ENCODE measurements at places on chromosomes 3 and 15. TPM values are rescaled to one million over a fixed set of nuclear protein-coding genes. Genes with fewer than 3 reads are reported as not detected.

CHRM5 gene
- not detected for total RNA-seq

DNA sequence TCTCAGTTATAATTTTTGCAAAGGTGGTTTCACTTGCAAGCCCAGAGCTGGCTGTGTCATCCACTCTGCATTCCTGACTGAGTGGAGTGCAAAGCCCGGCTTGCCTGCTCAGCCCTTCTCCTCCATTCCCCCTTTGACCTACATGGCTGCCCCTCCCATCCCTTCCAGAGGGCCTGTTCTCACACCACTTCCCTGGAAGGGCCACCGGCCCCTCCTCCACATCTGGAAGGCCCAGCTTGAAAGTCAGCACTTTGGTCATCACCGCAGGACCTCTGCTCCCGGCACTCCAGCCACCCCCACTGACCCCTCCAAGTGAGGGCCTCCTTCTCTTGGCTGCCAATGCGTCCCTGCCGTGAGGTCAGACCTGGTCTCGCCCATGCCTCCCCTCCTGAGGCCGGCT, 74.1 kb upstream of the RNF7 start:
- no peak for DNase-seq

- no peak for DNase-seq
Observed at GRCh38 chr3:133930341-133930933, 34.8 kb upstream of the RAB6B start.

SHF gene
- total RNA-seq: 11.8 TPM

DNA sequence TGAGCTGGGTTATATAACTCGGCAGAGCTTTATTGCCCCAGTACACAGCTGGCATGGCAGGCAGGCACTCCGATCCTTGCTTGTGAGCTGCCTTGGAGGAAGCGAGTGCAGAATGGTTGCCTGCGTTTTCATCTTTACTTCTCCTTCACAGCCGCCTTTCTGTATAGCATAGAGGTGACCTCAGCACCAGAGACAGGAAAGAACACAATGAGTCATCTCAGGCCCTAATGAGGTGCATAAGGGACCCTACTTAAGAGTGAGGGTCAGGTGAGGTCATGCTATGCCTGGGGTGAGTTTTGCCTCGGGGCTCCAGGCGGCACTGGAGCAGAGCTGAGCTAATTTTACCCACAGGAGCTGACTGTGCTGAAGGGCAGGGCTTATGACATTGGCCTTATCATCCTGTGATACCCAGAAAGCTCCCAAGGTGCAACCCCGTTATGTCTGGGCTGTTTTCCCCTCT, 43.5 kb downstream of the LPP start:
- DNase-seq: no peak

- no peak for DNase-seq
Observed at GRCh38 chr3:114775395-114775794, 371.7 kb downstream of the ZBTB20 start.

DNA sequence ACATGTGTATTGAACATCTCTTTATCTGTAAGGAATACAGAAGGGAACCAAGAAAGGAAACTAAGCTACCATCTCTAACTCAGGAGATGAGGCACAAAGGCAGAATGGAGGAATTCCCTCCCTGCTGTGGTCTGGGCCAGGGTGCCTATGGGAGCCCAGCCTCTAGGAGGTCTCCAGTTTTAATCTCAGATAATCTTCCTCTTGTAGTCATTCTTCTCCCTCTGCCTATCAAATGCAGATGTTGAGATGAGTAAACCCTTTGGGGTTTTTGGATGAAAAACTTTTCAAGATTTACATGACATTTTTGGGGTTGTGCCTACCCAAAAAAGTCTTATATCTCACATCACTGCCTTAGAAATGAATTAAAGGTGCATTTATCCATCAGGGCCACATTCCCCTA, 23.3 kb downstream of the SCG5 start:
- no peak for DNase-seq

AADACL2 gene
- total RNA-seq: 0.21 TPM

DNA sequence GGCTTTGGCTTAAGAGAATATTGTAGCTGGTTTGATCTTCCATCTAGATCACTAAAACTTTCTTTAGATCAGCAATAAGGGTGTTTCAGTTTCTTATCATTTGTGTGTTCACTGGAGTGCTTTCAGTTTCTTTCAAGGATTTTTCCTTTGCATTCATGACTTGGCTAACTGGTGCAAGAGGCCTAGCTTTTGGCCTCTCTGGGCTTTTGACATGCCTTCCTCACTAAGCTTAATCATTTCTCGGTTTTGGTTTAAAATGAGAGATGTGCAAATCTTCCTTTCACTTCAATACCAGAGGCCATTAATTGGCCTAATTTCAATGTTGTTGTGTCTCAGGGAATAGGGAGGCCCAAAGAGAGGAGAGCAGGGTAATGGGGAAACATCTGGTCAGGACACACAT, 30.3 kb upstream of the CCNB2 start:
- DNase-seq: no peak

CELSR3 gene
- total RNA-seq: under 0.01 TPM

GRCh38 chr3:14431452-14431916, 29.1 kb downstream of the SLC6A6 start:
- DNase-seq: no peak

DNA sequence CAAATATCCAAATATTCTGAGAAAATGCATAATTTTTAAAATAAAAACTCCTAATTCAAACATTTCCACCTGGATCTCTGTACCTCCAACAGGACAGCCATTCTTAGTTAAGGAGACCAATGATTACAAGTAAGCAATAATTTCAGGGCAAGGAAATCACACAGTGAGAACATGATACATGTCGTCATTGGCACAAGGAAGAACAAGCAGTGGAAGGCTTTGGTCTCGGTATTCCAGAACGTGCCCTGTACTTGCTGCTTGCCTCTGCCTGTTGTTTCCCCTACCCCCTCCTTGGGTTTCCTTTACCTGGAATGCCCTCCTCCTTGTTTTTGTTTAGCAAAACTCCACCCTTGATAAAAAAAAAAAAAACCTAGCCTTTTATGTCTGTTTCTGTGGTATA, 72.8 kb downstream of the PPM1L start:
- DNase-seq: no peak

DNA sequence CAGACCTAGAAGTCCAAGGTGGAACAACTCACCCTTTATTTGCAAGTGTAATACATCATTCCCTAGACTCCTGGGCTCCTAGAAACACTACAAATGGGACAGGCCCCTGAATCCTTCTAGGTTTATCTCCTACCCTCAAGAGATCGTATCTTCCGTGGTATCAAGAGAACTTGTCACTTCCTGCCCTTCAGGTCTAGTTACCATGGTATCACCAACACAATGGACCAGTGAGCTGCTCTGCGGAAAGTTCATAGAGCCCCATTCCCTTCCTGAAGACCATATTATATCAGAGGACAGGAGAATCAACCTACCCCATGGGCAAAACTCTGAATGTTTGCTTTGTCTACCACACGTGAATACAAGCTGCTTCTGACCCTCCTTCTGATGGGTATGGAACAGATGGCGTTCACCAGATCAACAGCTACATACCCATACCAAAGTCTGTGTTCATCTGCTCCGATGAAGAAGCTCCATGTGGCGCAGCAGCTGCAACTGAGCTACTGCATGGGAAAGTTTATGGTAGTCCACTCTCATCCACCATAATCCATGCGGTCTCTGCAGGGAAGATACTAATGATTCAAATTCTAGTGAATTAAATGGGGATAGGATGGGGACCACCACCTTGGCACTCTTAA, 84.6 kb upstream of the KLF13 start:
- DNase-seq: no peak

DNA sequence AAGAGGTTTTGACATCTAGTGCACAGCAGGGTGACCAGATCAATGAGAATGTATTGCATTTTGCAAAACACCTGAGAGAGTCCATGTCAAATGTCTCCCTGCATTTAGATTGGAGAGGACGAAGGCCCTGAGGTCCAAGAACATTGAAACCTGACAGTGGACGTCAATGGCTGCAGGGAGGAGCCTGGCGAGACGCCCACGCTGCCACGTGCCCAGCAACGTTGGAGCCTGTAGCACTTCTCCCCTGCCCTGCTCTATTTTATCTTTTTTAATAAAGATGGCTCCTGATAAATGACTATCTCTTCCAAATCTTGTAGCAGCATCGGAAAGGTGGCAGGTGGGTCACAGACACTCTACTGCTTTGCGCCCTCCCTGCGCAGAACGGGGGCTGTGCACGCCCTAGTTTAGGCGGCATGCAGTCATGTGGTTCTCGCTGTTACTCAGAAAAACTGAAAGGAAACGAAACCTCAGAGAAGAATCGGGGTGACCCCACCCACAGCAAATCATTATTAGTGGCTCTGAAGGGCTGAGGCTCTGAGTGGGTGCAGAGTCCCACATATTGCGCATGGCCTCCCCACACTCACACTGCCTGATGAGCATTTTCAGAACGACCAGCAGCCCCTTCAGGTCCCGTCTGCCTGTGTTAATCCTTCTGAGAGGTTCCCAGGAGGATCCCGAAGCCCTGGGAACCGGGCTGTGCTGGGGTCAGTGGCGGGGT, 62.5 kb upstream of the TAMM41 start:
- no peak for DNase-seq

CPLX3 gene
- total RNA-seq: not detected

NOX5 gene
- not detected for total RNA-seq

DNA sequence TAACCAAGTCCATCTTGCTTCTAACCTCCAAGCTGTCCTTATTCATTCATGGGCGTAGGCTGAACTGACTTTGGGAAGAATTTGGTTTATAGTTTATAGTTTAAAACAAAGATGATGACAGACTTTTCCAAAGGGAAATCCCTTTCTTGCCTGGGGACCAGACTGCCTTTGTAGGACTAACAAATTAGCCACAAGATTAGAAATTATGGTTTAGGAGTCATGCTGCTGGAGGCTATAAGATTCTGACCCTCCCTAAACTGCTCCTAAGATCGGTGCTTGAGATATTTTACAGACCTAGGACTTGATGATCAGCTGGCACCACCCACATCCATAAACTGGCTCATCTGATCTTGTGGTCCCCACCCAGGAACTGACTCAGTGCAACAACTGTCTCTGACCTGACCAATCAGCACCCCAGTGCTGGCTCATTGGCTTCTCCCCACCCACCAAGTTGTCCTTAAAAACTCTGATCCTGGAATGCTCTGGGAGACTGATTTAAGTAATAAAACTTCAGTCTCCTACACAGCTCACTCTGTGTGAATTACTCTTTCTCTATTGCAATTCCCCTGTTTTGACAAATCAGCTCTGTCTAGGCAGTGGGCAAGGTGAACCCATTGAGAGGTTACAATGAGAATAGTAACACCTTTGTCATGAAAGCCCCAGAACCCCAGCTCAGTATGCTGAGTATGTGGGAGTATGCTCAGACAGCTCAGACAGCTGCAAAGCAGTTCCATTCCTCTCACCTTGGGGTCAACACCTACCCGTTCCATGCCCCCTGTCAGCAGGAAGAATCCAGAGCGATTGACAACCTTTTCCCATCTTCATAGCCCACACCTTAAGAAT, 51.6 kb upstream of the C15orf39 start:
- no peak for DNase-seq

GRCh38 chr15:77037388-77038209, 33.3 kb downstream of the TSPAN3 start:
- peak; percentile 13 for DNase-seq
